ENCODE measurements at places on chromosomes 11 and 22.
A peak's percentile ranks its signal among the peaks of the same experiment; 100 is the strongest.

DNA sequence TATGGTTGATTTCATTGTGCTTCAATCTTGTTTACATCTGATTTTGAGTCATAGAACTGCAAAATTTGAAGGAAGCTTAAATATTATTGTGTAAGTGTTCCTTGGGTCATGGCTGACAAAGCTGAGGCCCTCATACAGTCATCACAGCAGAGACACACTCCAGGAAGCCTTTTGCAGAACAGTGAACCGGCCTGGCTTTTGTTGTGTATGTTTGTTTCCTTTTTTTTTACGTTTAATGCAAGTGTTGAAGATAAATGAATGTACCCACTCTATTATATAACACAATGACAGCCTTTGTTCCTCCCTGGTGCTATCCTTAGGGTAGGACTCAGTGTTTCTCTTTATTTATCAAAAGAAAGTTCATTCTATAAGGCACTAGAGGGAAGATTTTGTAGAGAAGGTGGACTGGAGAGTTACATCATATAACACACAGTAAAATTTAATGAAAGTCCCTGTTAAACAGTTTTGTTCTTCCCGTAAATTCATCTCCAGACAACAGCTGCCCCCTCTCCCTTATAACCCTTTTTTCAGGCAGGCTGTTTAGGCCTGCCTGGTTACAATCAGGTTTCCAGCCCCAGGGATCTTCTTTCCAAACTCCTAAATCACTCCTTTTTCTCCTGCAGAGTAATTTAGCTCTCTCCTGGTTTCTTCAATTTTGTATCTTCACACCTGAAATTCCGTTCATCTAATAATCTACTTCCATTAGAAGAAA is 34.3 kb upstream of the CSTF3 start:
- no peak for DNase-seq

- DNase-seq: no peak
Observed at GRCh38 chr11:31414338-31414737, 44.7 kb downstream of the DNAJC24 start.

- DNase-seq: no peak
Observed at GRCh38 chr11:66479394-66480116, 679 bp upstream of the DPP3 start.

- DNase-seq: no peak
Observed at GRCh38 chr11:10651656-10652361, 41.7 kb downstream of the IRAG1 start.

DNA sequence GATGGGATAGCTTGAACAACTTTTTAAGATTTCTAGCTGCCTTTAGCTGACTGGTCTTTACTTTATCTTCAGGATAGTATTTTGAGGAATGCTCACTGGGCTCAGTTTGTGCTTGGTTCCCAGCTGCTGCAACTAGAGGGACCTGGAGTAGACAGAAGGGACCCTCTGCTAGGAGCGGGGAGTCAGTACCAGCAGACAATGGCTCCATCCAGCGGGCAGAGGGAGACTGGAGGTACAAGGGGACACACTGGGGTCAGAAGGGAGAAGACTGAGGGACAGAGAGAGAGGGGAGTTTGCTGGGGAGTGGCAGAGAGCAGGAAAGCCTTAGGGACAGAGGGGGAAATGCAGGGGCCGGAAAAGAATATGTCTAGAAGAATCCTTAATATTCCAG is 22.0 kb upstream of the ACER3 start:
- DNase-seq: no peak

DNA sequence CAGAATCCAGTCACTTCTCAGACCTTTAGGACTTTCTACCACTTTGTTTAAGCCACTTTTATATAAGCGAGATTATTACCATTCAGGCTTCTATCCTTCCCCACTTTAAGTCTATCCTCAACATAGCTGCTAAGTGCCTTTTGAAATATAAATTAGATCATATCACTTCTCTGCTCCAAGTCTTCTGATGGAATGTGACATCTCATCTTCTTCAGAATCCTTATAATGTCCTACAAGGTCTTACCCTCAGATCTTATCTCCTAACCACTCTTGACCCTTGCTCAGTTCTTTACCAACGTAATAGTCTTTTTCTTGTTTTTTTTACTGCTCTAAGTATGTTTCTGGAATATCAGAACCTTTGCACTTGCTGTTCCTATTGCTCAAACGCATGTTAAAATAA is 188.7 kb downstream of the DYNC2H1 start:
- no peak for DNase-seq

GRCh38 chr11:66950112-66950535 is 8.1 kb downstream of the PC start:
- DNase-seq: no peak

GRCh38 chr22:35174401-35175038 is 82.8 kb upstream of the HMGXB4 start:
- DNase-seq: no peak

DNA sequence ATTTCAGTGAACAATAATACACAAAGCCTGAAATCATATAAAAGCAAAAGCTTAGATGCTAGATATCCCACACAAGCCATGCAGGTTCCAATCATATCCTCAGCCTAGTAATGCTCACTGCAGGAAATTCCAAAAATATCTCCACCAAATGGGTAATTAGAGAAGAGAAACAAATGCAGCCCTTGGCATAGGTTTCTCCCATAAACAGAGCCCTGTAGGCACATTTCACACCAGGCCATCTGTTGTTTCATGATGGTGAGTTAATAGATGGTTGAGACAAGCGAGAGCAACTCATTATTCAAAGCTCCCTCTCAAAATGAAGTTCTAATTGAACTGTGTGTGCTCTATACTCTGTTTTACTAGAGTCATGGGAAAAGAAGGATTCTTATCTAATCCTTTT is 154.6 kb upstream of the TRPC6 start:
- DNase-seq: no peak

DNA sequence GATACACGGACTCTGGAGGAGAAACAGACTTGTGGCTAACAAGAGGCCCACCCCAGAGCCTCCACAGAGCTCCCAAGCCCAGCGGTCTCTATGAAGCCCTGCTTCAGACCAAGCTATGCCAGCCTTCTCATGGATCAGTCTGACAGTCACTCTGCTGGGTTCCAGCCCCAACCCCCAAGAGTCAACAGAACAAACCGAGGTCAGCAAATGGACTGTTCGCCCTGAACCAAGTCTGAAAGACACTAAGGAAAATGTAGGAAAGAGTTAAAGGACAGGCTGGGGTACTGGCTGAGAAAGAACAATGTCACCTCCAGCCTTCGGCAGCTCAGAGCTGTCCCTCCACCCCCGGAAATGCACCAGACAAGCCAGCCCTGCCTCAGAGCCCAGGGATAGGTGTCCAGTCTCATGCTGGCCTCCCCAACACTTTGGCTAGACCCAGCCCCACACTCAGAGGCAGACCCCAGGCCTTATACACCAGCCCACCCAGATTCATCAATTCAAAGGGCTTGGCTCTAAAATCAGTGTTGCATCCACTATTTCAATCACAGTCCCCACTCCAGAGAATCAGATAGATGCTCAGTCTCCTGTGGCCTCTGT is 3.8 kb downstream of the ARFGAP2 start:
- DNase-seq: no peak

GRCh38 chr22:45199723-45200122 is 36.0 kb downstream of the NUP50 start:
- DNase-seq: no peak

GRCh38 chr11:130649801-130650200 is 201.4 kb downstream of the ADAMTS15 start:
- DNase-seq: no peak

DNA sequence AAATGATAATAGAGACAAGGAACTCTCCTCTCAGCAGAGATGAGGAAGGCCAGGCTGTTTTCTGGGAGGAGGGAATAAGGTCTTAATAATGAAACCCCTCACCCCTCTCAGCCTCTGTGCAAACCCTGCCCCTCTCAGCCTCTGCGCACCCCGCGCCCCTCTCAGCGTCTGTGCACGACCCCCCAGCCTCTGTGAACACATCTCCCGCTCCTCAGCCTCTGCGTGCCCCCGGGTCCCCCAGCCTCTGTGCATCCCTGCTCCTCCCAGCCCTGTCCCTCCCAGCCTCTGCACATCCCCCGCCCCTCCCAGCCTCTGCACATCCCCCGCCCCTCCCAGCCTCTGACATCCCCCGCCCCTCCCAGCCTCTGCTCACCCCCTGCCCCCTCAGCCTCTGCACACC is 837.8 kb downstream of the TBC1D22A start:
- DNase-seq: no peak

DNA sequence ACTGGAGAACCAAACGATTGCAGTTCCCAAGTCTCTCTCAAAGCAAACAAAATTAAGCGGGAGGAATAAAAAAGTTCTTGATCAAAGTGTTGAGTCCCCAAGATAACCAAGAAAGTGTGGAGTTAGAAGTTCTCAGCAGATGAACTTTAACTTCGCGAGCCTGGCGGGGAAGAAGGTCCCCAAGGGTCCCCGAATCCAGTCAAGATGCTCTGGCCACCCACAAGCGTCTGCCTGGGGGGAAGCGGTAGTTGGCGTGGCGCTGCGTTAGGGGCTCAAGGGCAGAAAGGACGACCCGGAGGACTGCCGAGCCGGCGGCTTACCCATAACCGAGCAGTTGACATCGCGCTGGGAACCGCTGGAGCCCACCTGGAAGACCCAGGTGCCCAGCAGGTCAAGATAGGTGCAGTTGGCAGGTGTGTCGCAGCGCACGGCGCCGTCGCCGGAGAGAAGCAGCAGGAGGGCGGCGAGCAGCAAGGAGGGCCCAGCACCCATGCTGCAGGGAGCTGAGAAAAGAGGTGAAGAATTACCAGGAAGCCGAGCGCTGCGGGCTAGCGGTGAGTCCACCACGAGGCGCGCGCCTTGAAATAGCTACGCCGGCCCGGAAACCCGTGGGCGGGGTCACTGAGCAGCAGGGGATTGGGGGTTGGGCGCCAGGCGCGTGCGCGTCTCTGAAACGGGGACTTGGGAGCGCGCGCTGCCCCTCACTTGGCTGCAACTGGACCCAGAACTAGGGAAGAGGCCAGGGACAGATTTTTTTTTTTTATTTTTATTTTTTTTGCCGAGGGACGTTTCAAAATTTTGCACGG is at the start of gene CTSC:
Gene CTSC, minus strand, starts transcription at position 556 of the 806 bp plus-strand sequence. Its CDS starts 64 bp downstream, at position 492.
- DNase-seq: no peak

- DNase-seq: no peak
Observed at GRCh38 chr22:30970356-30970746, 1.3 kb downstream of the TUG1 start.

GRCh38 chr11:7672276-7672959 is 882 bp downstream of the CYB5R2 start:
- DNase-seq: no peak

DNA sequence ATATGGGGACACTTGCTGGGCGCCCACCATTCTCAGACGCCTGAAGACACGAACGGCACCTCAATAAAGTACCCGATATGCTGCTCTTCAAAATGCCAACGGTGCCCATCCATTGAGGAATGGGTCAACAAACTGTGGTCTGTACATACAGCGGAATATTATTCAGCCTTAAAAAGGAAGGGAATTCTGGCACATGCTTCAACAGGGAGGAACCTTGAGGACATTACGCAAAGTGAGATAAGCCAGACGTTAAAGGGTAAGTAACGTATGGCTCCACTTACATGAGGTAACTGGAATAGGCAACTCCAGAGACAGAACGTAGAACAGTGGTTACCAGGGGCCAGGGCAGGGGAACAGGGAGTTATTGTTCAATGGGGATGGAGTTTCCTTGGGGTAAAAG is 28.0 kb downstream of the PRDM10 start:
- DNase-seq: no peak

DNA sequence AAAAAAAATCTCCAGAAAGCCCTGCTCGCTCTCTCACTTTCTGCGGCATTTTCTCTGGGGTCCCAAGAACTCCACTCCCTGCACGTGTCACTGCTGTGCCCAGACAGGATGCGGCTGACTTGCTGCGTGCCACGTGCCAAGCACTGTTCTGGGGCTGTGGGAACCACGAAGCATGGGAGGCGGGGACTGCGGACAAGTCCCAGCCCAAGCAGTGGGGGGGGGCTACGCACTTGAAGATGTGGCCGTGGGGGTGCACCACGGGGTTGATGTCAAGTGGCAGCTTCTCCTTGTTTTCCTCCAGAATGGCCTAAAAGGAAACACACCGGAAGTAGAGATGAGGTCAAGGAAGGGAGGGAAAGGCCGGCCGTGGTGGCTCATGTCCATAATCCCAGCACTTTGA is 10.8 kb downstream of the TTLL12 start:
- DNase-seq: no peak

DNA sequence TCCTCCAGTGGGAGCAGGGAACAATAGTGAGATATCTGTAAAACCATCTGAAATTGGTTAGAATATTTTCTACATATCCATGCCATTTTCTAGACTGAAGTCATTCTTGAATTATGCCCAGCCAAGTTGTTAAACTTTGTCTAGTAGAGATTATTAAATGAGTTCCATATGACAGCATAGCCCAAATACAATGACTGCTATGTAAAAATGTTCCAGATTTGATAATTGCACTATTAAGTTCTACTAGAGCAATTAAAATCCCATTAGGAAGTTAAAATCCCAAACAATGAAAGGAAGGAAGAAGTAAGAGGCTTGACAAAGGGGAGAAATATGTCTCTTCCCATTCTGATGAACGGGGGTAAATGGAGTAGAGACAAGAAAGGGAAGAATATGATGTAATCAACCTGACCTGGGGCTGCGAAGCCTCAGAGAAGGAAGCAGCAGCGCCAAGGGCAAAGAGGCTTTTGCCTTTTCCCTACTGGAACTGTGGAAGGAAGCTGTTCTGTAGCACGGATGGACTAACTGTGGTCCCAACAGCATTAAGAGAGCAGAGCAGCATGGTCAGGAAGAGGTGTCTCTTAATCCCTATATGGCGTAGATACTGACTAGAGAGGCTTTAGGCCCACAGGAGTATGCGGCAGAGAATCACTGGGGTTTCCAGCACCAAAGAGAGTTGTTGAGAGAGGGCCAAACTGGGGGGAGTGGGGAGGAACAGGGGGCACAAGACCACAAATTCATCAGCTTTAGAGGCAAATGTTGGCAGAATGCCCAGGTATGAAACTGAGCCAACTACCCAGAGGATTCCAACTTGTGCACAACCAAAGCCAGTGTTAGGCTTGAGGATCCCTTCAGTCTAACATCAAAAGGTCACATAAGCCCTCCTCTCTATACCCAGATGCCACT is 26.7 kb downstream of the RRP8 start:
- peak; percentile 52 for DNase-seq

DNA sequence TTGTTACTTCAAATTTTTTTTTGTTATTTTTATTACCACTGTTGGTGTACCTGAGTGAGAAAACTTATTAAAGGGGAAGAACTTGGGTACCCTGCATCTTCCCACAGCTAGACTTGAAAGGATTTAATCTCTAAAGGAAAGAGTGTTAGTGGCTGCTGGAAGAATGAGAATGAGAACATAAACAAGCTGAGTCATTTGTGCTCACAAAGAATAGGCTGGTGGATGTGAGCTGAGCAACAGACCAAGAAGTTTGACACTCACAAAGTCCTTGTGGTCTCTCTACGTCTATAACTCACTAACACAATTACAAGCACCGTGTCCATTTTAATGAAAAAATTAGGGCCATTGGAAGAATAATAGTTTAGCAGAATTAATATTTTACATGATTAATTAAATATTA is 217.6 kb upstream of the ANO5 start:
- no peak for DNase-seq

- no peak for DNase-seq
Observed at GRCh38 chr11:44426958-44427357, 117.0 kb upstream of the ALX4 start.

- no peak for DNase-seq
Observed at GRCh38 chr22:27262361-27262760, 539.2 kb downstream of the MN1 start.
